H1 (cell line): ENCODE measurements at places on chromosomes 5 and 9. TPM values are rescaled to one million over a fixed set of nuclear protein-coding genes. Genes with fewer than 3 reads are reported as not detected.

The ABLIM3 gene
- total RNA-seq, result 0.56 and 0.69 TPM in 2 replicates

The TLE1 gene
- total RNA-seq, result 91.0 and 91.6 TPM in 2 replicates

DNA sequence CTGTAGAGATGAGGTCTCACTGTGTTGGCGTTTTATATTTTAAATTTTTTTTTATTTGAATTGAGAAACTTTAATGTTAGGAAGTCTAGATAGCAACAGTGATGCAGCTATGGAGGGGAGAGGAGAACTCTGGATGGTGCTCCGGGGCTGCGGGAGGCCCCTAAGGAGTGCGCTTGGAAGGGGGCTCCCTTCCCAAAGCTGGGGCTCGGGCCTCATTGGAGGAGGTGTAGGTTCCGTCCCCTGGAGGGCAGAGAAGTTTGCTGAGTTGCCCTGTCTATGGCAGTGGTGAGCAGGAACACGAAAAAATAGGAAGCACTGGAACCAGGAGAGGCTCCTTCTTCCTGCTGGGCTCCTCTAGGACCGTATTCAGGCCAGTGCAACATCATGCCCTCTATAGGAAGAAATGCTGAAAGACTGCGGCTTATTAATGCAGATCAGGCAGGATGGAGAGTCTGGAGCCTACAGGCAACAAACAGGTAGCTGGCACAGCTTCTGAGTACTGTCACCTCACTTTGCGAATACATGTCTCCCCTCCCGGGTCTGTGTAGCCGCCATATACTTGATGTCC is 16.1 kb downstream of the AHRR start:
- H3K36me3 ChIP-seq, result no peaks in the 10 kb centered on the region
- no peaks in the 10 kb centered on the region for H3K4me1 ChIP-seq
- no peak overlapping the region for H3K27ac ChIP-seq
- peaks cover 2% of the 10 kb centered on the region for H3K27me3 ChIP-seq

The CD14 gene
- 0.48 TPM in 1 of 2 replicates, not detected in the other for total RNA-seq

GRCh38 chr9:125700791-125701190 is 6.2 kb downstream of the MAPKAP1 start:
- H3K27me3 ChIP-seq, result no peaks in the 10 kb centered on the region
- DNase-seq, result no peak
- no peaks in the 10 kb centered on the region for H3K36me3 ChIP-seq

GRCh38 chr9:7333719-7334118 is 465.9 kb downstream of the DMAC1 start:
- no peak for DNase-seq
- H3K4me1 ChIP-seq, result no peaks in the 10 kb centered on the region
- no peak overlapping the region for H3K4me3 ChIP-seq
- no peak overlapping the region for H3K27ac ChIP-seq

DNA sequence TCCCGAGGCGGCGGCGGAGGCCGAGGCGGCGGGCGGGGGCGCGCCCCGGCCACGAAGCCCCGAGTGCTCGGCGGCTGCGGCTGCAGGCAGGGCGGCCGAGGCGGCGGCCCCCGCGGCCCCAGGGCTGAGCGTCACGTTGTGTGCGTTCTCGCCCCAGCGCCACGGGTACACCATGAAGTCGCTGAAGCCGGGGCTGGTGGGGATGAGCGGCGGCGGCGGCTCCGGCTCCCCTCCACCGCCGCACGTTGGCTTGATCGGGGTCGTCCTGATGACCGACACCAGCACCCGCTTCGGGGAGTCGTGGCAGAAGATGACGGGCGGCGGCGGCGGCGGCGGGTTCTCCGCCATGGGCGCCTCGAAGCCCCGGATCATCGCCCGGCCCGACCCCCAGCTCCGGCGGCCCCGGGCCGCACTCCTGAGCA is 498 bp downstream of the ZNF367 start:
- no peaks in the 10 kb centered on the region; the same call in none of the 2 replicates for H3K4me1 ChIP-seq
- DNase-seq, result no peak
- H3K27ac ChIP-seq, result peak overlapping the region; percentile 88
- no peaks in the 10 kb centered on the region for H3K36me3 ChIP-seq

DNA sequence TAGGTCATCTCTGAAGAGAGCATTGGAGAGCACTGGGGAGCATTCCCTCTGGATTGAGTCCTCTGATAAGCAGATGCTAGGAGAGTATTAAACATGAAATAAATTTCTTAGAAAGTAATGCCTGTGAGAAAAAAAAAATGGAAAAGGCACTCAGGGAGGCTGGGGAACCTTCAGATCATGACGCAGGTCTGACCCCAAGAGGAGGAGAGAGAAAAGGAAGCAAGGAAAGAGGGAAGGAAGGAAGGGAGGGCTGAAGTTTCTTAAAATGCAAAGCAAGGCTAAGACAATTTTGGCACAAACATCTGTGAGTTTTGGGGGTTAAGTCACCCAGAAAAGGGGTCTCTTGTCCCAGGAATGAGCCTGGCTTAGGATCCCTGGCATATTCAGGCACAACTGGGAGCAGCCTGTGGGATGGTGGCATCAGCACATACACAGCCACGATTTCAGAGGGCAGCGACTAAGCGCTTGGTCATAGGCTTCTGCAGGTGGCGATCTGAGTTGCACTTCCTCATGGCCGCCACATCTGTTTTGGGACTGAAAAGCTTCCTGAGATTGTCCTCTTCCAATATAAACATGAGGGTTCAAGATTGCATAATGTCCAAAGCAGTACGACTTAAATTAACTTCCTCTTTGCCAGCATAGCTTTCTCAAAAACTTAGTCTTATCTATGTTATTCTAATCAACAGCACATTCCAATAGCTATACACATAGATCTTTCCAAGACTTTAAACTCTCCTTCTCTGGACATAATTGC is 692.7 kb downstream of the DNAH5 start:
- H3K4me3 ChIP-seq, result no peak overlapping the region
- DNase-seq, result no peak

The PRDM9 gene
- not detected in 2 replicates for total RNA-seq

- H3K36me3 ChIP-seq, result no peaks in the 10 kb centered on the region
- H3K27me3 ChIP-seq, result no peaks in the 10 kb centered on the region
- DNase-seq, result no peak
- H3K4me1 ChIP-seq, result no peaks in the 10 kb centered on the region
- H3K4me3 ChIP-seq, result no peak overlapping the region
These were observed 562.9 kb upstream of the FTMT start for GRCh38 chr5:121288781-121289180.

DNA sequence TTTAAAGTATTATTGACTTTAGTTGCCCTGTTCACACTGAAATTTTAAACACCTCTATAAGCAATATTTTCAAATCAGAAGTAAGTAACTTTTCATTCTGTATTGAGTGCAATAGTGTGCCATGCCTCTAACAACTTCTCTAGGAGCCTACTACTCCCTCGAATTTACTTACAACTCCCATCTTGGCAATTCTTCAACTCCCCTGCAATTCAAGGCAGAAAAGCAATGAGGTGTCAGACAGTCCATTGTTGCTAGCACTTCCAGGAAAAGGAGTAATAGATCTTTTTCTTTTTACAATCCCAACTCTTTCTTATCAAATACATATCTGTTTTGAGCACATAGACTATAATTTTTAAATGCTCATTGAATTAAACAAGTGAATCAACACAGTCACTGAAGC is 222.7 kb upstream of the PUM3 start:
- no peaks in the 10 kb centered on the region for H3K36me3 ChIP-seq
- DNase-seq, result no peak
- H3K4me1 ChIP-seq, result no peaks in the 10 kb centered on the region
- H3K27me3 ChIP-seq, result no peaks in the 10 kb centered on the region

The FAM78A gene
- total RNA-seq, result 3.1 and 3.5 TPM in 2 replicates

DNA sequence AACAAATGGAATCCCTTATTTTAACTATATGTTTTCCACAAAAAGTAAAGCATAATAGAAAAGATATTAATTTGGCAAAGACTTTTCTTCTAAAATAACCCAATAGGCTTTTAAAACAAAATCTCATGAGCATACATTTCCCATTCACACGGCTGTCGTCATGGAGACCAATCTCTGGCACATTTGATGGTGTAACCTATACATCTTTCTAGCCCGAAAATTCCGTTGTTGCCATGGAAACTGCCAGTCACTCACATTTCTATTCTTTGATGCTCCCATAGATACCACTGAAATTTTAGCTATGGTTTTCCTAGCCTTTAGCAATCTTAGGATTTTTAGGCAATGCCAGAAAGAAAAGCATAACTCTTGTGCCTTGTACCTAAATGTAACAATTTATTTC is 262.9 kb upstream of the TRPM3 start:
- H3K4me1 ChIP-seq, result no peaks in the 10 kb centered on the region; the same call in 1 of the 2 replicates
- no peak overlapping the region for H3K27ac ChIP-seq
- no peak for DNase-seq
- H3K36me3 ChIP-seq, result no peaks in the 10 kb centered on the region
- no peaks in the 10 kb centered on the region for H3K27me3 ChIP-seq

The TMOD1 gene
- total RNA-seq, result 0.88 and 1.1 TPM in 2 replicates

- H3K4me1 ChIP-seq, result peaks cover 3% of the 10 kb centered on the region
- H3K36me3 ChIP-seq, result no peaks in the 10 kb centered on the region
- no peak overlapping the region for H3K27ac ChIP-seq
These were observed 117.1 kb downstream of the NUDT12 start for GRCh38 chr5:103445426-103446035.

DNA sequence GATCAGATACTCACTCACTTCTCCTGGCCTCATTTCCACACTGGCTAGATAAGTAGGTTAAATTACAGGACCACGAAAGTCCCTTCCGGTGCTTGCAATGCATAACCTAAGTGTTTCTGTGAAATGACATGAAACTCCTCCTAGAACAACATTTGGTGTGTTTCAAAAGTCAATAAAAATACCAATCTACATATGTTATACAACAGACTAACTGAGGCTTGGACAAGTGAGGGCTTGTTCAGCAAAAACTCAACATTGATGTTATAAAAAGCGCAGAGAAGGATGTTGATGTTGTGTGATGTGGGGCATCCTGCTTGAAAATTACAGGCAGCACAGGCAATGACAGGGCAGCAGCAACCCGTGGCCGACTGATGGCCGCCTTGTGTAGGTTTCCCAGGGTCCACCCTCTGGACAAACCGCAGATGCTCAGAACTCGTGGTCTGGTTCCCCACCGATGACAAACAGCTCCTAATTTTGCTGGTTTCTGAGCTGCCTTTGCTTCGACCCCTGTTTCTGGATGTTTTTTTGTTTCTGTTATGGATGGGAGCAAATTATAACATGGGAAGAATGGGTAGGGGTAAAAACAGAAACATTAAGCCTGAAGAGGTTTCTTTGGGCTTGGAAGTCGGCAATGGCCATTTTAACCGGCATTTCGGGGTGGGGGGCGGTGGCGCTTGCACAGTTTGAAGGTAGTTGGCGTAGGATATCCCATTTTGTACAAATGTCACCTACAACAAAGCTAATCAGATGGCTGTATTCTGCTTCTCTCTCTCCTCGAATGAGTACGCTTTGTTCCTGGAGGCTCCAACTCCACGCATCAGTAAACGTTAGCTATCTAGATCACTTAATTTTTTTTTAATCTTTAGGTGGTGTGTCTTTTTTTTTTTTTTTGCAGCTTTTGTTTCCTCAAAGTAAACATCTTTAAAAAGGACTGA is 116.1 kb downstream of the PDZD2 start:
- DNase-seq, result no peak
- H3K27ac ChIP-seq, result no peak overlapping the region
- peaks cover 12% of the 10 kb centered on the region for H3K4me1 ChIP-seq
- no peaks in the 10 kb centered on the region for H3K36me3 ChIP-seq
- H3K4me3 ChIP-seq, result no peak overlapping the region

The LRRC26 gene
- 0.34 and 0.36 TPM in 2 replicates for total RNA-seq

DNA sequence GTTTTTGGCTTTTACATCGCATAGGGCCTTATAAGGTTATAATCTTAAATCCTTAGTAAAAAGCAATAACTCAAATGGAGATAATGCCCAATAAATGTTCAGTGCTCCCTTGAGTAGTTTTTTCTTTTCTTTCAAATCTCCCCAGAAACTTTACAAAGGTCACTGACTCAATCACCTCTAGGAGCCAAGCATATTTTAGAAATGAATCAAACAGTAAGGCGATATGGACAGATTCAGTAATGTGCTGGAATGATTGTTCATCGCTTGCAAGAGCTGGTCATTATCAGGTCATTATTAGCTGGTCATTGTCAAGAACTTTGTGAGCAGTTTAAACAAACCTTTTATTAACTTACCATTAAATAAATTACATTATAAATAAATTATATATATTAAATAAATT is 130.4 kb upstream of the SLIT3 start:
- H3K27ac ChIP-seq, result no peak overlapping the region
- DNase-seq, result no peak
- no peak overlapping the region for H3K4me3 ChIP-seq
- no peaks in the 10 kb centered on the region for H3K27me3 ChIP-seq
- H3K4me1 ChIP-seq, result no peaks in the 10 kb centered on the region; the same call in 1 of the 2 replicates

The FAT2 gene
- 0.29 and 0.30 TPM in 2 replicates for total RNA-seq

DNA sequence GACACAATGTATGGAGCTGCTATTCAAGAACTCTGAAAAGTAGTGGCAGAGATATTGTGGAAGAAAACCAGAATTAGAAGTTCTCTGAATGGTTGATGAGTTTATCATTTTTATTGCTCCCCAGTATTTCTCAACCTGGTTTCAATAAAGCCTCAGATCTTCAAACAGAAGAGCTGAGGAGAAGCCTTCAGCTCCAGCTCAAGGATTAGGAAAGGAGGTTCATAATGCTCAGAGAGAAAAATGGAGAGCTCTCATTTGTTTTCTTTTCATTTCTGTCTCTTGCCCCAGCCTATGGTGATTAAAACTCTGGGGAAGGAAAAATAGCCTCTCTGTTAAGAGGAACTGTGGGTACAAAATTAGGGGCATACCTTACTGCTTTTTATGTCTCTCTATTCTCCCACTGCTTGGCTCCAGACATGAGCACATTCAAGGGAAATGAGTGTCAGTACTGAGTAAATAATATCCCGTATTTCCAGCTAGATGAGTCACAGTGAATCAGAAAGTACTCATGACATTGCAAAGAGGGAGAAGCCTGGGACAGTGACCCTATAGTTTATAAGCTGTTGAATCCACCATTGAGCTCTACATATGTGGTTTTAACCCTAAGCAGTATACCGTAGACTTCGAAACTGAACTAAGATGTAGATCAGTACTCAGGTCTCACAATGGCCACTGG is 138.1 kb downstream of the EMB start:
- no peaks in the 10 kb centered on the region for H3K4me1 ChIP-seq
- H3K27ac ChIP-seq, result no peak overlapping the region
- no peaks in the 10 kb centered on the region for H3K36me3 ChIP-seq

The DMGDH gene
- 1.1 TPM in 1 of 2 replicates, not detected in the other for total RNA-seq

DNA sequence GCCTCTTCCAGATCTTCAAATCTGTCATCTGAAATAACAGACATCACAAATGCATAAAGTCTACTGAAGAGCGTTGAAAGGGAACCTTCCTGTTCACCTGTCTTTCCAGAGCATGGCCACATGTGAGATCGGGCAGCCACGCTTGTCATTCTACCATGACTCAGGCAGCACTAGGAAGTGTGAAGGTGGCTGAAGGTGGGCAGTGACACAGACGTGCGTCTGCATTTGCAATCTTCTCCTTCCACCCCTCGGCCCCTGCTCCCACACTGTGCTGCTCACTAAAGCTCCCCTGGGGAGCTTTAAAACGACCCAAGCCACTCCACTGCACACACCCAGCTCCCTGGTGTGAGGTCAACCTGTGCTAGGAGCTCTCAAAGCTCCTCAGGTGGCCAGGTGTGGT is 2.5 kb downstream of the ENTR1 start:
- H3K27ac ChIP-seq, result no peak overlapping the region
- no peaks in the 10 kb centered on the region for H3K27me3 ChIP-seq
- peaks cover 31% of the 10 kb centered on the region for H3K36me3 ChIP-seq
- DNase-seq, result no peak

The TAF11L10 gene
- not detected in 2 replicates for total RNA-seq

The SURF4 gene
- 167 and 182 TPM in 2 replicates for total RNA-seq

The INSL6 gene
- total RNA-seq, result not detected in 2 replicates

The FOXD4L6 gene
- total RNA-seq, result 0.13 TPM in 1 of 2 replicates, not detected in the other

The SPATA31C2 gene
- 0.15 and 0.20 TPM in 2 replicates for total RNA-seq
